ENCODE measurements at places on chromosomes 6 and 20.

GRCh38 chr6:30325150-30325872 lies 1.4 kb upstream of the TRIM39 start:
- no peak for DNase-seq

DNA sequence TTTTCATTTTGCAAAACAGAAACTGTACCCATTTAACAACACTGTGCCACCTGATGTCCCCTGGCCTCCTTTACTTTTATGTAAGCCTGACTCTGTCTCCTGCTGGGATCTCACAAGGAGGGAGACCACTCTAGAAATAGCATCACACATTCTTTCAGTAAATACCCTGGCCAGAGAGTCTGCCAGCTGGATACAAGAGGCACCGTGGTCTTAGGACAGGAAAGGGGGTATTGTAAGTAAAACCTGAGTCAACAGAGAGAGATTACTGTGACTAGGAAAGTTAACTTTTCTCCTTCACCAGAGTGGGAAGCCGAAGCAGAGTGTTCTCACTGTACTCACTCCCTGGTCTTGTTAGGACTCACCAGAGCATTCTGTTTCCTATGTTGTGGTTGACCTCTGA lies 27.8 kb downstream of the CMTR1 start:
- DNase-seq, result no peak

DNA sequence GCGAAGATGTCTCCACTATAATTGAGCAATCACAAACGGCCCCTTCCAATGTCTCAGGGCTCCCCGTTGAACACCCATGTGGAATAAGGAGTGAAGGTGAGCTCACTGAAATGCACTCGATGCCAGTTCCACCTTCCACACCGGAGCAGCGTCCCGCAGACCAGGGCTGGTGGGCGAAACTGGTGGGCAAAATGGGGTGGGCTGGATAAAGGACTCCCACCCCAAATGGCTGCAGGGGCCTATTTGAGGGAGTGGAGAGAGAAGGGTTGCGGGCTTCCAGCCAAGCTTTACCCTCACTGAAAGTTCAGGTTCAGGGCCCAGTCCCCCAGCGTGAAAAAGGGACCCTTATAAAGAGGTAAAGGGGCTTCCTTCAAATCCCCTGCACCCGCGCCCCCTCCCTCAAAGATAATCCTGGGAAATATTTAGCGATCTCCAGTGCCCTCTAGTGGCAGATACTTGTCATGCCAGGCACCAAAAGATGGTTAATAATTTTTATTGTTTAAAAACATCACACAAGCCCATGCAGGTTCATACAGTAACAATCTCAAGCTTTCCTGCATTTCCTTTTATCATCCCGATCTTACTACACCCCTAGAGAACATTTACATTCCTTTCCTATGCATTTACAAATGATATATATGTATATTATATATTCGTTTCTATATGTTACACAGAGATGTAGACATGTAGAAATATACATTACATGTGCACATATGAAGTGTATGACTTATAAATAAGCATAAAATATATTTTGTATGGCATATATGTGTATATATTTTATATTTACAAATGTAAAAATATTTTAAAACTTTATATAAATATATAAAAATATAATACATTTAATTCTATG lies 58.2 kb upstream of the NKX2-2 start:
- peak; percentile 0 for DNase-seq

DNA sequence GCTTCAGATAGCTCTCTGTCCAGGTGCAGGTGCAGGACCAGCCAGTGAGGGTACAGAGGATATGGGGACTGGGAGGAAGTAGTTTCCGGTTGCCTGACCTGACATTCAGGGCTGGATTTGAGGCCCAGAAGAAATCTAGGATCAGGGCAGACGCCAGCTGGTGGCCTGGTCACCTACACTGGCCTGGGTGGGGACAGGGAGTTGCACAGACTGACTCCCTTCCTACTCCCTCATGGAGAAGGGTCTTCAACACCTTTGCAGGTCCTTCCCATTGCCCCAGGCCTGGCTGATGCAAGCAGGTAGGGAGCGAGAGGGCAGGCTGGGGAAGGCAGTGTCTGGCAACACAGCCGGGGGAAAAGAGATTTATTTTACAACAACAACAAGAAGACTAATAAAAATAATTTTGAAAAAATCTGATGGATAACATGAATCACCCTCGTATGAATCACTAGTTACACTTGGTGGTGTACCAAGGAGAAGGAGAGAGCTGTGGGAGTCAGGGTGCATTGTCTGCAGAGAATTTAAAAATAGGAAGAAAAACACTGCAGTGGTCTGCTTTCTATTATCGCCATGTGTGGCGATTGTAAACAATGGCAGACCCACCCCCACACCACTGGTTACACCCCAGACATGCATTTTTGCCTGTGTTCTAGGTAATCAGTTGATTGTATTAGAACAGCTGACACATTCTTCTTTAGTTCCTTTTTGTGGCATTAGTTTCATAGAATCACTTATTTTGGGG lies 62.3 kb upstream of the SNX9 start:
- peak; percentile 79 for DNase-seq

DNA sequence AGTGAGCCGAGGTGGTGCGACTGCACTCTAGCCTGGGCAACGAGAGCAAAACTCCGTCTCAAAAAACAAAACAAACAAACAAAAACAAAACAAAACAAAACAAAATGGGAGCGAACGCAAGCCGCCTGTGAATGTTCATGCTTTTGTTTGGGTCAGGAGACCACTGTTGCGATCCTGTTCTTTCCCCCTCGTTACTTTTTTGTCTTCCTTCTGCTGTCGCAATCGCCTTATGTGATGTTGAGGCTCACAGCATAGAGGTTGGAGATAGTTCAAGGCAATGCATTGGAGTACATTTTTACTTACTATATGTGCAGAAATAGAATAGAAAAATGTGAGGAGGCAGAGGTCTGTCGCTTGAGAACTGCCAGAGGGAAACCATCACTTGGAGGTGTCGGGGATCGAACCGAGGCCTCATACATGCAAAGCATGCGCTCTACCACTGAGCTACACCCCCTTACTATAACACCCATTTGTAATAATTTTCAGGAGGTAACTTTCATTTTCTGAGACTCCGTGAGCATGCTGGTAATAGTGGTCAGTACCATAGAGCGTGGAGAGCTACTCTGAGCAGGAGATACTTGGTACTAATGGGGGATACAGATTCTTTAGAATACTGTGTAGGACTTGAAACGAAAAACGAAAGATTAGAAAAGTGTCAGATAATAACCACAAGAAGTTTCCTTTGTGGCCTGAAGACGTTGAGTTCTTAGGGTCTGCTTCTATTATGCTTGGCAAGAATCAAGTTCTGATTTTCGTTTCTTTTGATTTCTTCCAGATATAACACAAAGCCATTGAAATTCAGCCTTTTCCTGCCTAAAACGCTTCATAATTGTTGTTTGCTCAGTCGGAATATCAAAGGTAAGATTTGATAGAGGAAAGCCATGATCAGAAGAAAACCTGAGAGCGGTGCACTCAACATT lies 121.1 kb downstream of the TRIM27 start:
- DNase-seq, result no peak

DNA sequence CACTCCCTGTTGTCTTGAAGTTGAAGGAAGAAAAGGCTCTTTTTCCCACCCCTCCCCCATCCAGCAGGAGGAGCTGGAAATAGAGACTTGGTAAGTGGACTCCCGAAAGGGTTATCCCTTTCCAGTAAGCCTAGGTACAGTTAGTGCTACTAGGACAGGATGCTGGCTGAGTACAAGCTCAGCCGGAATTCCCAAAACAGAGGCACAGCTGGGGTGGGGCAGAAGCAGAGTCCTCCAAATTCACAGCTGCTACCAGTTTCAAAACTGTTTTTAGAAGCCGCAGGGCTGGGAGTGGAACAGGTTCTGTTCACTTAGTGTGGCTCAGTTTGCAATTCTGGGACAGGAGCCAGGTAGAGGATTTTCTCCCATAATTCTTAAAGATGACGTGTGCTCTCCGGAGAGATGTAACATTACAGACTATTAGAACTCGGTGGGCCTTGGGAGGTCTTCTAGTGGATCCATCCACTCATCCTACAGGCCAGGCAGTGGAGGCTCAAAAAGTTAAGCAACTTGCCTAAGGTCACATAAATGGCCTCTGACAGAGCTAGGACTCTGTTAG lies 19.0 kb upstream of the UTRN start:
- peak; percentile 56 for DNase-seq

GRCh38 chr6:143348531-143348930 lies 102.0 kb downstream of the ADAT2 start:
- no peak for DNase-seq

DNA sequence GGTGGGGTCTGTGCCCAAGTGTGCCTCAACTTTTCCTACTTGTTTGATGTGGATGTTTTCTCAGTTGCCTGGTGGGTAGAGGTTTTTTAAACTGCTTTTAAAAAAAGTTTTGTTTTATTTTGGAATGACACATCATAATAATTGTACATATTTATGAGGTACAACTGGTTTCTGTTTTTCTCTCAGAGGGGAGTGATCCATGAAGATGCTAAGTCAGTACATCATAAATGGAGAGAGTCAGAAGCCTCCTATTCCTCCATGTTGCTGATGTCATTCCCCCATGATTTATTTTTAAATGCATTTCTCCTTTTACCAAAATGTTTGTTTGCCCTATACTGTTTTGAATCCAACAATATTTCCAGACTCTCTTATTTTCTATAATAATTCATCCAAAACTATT lies 77.3 kb upstream of the CLVS2 start:
- DNase-seq, result no peak

DNA sequence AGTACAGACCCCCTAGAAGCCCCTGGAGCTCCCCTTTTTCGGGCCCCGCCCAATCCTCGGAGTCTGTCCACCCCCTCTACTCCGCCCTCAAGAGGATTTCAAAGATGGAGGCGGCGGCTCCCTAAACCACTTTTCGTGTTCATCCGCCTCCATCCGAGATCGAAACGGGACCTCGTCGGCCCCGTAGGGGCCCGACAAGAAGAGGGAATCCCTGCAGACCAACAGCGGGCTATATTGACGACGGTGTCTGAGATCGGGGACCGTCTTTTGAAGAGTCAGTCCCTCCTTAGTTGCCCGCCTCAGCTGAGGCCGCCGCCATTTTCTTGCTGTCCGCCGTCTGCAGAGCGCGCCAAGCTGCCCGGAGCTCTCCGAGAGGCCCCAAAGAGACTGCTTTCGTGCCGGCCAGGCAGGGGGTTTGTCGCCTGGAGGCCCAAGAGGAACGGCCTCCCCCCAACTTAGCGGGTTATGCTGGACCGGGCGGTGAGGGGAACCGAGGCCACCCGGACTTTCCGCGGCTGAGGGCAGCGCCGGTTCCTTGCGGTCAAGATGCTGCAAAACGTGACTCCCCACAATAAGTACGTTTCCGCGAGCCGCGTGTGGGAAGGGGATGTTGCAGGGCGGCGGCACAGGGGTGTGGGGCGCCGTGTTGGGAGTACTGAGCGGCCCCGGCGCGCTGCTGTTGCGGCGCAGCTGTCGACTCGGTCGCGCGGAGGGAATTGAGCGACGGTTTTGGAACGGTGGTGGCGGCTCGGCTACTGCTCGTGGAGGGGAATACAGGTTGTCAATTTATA lies 4.2 kb downstream of the BRD2 start:
- DNase-seq, result no peak

- no peak for DNase-seq
Observed at GRCh38 chr6:114327074-114327473, 15.7 kb downstream of the HS3ST5 start.

- no peak for DNase-seq
Observed at GRCh38 chr6:170199716-170200115, 91.2 kb downstream of the DLL1 start.

GRCh38 chr6:28323813-28324424 lies 12.0 kb downstream of the ZSCAN31 start:
- DNase-seq, result no peak

DNA sequence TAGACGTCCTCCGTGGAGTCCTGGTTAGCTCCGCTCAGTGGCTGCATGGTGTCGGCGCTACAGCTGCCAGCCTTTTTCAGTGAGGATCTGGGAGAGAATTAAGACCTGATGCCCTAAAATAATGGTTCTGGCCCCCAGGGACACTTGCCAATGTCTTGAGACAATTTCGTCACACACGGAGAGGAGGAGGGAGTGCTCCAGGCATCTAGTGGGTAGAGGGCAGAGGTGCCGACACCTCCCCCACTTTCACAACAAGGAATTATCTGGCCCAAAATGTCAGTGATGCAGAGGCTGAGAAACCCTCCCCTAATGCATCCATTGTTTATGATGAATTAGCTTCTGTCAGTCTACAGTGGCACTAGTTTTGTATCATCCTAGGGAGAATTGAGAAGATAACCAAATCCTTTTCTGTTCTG lies 24.4 kb downstream of the TMEM181 start:
- no peak for DNase-seq

DNA sequence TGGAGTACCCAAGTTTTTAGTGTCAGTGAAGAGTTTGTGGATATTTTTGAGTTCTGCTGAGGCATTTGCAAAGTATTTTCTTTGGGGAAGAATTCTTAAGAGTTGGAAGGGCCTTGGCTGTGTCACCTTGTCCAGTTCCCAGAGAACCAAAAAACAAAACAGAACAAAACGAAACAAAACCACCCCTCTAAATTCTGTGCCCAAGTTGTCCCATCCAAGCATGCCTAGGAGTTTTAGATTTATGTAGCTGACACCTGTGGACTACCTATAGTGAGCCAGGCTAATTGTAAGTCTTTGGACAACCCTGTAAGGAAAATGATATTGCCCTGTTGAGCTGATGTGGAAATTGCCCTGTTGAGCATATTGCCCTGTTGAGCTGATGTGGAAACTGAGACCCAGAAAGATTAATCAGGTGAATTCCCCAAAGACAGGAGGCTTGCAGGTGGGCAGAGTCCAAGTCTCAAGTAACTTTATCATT lies 1.0 kb upstream of the ECI2 start:
- no peak for DNase-seq

DNA sequence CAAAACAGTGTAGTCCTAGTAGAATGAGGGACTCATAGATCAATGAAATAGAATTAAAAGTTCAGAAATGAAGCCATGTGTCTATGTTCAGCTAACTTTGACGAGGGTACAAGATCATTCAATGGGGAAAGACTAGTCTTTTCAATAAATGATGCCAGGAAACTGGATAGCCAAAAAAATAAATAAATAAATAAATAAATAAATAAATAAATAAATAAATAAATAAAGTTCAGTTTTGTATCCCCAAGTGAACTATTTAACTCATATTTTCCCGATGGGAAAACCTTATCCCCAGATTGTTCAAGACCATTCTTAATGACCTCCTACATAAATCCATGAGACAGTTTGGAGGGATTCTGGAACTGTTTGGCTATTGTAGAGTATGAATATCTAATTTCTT lies 277.1 kb upstream of the EYS start:
- DNase-seq, result no peak

- peak; percentile 57 for DNase-seq
Observed at GRCh38 chr6:18122128-18123093, at the start of gene NHLRC1. TSS of gene NHLRC1 (minus strand) at chr6:18122677. CDS start at chr6:18122606, 71 bp downstream.

GRCh38 chr20:54237116-54237943 lies 29.4 kb downstream of the PFDN4 start:
- DNase-seq, result no peak

- no peak for DNase-seq
Observed at GRCh38 chr20:45322952-45323383, 14.9 kb upstream of the MATN4 start.

DNA sequence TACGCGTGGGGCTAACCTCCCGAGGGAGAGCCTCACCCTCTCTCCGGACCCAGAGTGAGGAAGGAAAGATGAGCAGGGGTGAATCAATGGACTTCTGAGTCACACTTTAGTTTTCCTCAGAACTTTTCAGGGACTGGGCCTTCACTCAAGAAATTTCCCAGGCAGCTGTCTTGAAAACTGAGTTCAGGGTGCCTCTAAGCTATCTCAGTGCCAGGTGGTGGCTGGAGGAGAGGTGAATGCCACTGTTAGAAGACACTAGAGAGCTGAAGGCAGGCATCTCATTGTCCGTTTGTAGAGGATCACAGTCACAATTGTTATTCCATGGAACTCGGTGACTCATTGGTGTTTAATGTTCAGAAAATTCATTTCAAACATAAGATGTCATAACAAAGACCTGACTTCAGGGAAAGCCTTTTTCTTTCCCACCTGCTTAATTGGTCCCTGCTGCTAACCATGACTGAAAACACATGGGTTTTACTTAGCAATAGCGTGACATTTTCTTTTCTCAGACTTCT lies 5.3 kb upstream of the SERPINB6 start:
- no peak for DNase-seq
